ENCODE measurements at places on chromosomes 5 and 9.

GRCh38 chr5:89343666-89344065 lies 460.7 kb upstream of the MEF2C start:
- no peak for DNase-seq

GRCh38 chr5:170161069-170161468 lies 55.4 kb downstream of the FOXI1 start:
- DNase-seq: no peak

- DNase-seq: no peak
These were observed 779 bp upstream of the CTNNA1 start for GRCh38 chr5:138752341-138752950.

- no peak for DNase-seq
These were observed 184.4 kb upstream of the EFNA5 start for GRCh38 chr5:107855171-107855570.

DNA sequence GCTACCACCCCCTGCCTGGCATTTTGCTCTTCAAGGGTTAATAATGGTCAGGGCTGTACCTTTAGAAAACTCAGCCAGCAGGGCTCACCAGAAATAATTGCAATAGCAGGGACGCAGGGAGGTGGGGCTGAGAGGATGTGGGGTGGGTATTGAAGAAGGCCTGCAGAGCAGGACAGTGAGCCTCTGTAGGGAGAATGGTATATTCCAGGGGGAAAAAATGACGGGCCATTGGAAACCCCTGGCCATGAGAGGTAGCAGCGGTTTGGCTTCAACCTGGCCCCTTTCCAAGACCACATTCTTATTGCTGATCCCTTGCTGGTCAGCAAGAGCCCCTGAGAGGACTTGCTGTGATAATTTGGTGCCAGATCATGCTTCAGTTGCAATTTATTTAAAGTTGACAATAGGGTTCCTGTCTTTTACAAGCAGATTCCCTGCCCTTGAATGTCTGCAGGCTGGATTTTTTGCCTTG lies 36.7 kb upstream of the CTNNA1 start:
- DNase-seq: no peak

DNA sequence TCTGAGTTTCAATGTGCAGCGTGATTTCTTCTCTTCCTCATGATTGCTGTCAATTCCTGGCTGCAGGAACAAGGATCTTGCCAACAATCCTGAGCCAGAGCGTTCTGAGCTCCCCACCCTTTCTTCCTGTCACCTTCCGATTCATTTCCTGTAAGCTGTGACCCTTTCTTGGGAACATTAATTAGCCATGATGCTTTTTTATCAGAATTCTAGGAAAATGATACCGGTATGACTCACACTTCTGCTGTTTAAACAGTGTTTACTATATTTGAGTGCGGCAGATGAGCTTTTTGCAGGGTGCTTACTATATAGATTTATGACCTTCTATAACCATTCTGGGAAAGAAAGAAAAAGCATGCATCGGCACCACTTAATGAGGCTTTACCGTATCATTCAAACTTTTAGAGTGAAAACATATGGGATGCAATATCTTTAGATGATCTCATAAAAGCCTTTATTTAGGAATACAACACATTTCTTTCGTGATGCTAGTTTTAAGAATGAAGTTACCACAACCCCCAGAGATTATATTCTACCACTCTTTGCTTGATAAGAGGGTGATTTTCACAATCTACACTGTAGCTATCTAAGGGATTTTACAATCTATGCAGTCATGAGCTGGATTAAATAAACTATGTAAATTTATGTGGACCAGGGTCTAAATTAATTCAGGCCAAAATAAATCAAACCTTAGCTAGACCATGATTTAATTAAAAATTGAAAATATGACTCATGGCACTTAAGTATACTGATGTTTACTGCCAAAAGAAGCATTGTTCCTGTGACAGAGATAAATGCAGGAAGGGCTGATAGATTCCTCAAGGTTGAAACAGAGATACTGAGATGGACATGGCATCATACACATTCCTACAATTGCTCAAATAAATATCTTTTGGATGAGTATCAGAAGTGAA lies 38.0 kb upstream of the OSMR start:
- no peak for DNase-seq

- no peak for DNase-seq
These were observed 124.7 kb upstream of the NIPBL start for GRCh38 chr5:36751886-36752285.
